Activated B cell treated with CpG ODN at 0.5 μM for 24 hours (primary cell): ENCODE measurements at places on chromosomes 1 and 21. TPM values are rescaled to one million over a fixed set of nuclear protein-coding genes. Genes with fewer than 3 reads are reported as not detected.
A peak's percentile ranks its signal among the peaks of the same experiment; 100 is the strongest.

DNA sequence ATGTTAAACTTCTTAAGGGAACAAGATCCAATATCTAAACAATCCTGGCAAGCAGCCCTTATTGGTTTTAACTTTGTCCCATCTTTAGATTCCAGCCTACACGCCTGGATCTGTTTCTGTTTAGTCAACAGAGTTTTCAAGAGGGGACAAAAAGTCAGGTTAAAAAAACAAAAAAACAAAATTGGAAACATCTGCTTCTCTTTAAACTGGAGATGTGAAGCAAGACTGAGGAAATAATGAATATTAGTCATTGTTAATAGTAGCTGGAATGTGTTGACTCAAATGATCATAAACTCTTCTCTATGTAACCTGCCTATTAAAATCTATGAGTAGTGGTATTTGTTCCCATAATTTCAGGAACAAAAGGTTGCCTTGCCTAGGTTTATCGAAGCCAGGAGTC is 55.0 kb downstream of the NID1 start:
- no peaks in the 10 kb centered on the region for H3K36me3 ChIP-seq
- no peaks in the 10 kb centered on the region for H3K4me1 ChIP-seq
- no peaks in the 10 kb centered on the region for H3K27me3 ChIP-seq
- H3K4me3 ChIP-seq, result no peak overlapping the region
- no peak for DNase-seq
- no peak overlapping the region for H3K27ac ChIP-seq

GRCh38 chr1:2342384-2343022 is 48.9 kb downstream of the MORN1 start:
- no peak overlapping the region for H3K27ac ChIP-seq
- DNase-seq, result no peak
- H3K4me1 ChIP-seq, result no peaks in the 10 kb centered on the region
- no peaks in the 10 kb centered on the region for H3K27me3 ChIP-seq
- no peaks in the 10 kb centered on the region for H3K36me3 ChIP-seq
- H3K4me3 ChIP-seq, result no peak overlapping the region

DNA sequence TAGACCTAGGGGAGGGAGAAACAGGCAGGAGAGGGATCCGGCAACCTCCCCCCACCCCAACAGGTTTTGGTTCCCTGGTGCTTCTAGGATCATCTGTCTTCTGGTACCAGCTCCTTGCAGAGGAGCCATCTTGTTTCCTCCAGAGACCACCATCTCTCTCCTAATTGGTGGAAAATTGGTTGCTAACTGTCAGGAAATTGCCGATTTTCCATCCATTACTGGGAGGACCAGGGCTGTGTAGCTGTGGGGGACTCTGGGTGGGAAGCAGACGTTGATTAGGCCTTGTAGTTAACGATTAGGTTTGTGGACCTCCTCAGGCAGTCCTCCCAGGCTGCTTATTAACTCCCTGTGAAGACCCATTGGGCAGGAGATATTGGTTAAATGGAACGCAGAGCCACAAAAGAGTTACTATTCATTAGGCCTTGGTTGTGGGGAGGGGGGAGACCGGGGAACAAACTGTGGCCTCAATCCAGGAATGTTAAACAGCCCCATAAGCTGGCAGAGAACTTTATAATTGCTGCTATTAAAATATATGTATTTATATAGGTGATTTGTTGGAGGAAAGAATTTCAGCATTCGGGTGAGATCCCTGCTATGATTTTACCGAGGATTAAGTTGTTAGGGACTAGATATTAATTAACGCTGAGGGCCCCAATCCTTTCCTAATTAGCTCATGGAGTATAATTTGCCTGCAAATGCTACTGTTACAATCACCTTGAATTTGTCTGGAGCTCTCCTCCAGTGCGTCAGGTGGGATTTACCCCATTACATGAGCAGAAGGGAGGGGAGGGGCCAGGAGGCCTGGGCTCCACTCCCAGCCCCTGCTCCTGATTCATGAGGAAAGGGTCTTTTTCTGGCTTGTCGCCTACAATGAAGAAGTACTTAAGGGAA is 61.2 kb upstream of the TRABD2B start:
- peaks cover 3% of the 10 kb centered on the region for H3K27me3 ChIP-seq
- H3K36me3 ChIP-seq, result no peaks in the 10 kb centered on the region
- H3K27ac ChIP-seq, result no peak overlapping the region
- H3K4me3 ChIP-seq, result no peak overlapping the region
- DNase-seq, result no peak

The PPIAL4G gene
- total RNA-seq, result 0.42 and 0.62 TPM in 2 replicates

GRCh38 chr1:14922942-14923726 is 230.4 kb upstream of the TMEM51 start:
- peaks cover 52% of the 10 kb centered on the region for H3K27me3 ChIP-seq
- peaks cover 9% of the 10 kb centered on the region for H3K4me1 ChIP-seq
- H3K36me3 ChIP-seq, result no peaks in the 10 kb centered on the region
- H3K27ac ChIP-seq, result no peak overlapping the region

DNA sequence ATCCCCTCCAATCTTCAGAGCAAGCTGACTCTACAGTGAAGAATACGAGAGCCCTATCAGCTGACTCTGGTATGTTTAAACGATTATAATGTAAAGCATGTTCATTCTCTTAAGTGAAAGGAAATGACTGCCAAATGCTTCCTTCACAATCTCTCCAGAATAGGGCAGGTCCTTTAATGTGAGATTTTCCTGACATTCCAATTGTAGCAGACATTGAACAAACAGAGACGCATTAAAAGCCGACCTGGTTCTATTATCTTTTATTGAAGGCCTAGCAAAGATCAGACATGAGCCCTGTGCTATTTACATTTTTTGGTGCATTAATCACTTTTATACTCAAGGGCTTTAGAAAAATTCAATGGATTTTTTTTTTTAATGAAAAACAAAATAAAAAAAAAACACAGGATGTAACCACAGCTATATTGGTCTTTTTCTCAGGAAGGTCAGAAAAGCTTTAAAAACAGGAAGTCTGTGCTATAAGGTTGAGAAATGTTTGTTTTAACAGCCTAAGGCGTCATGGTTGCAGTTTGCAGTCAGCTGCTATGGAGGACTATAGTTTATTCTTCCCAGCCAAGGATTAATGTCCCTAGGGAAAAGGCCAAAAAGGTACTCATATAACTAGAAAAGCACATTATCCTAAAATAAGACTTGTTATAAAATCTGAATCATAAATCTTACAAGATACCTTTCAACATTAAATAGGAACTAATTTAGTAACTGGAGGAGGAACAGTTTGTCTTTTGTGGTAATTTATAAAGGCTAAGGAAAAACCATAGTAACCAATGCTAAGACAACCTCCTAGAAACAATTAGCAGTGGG is 104.8 kb downstream of the RERE start:
- H3K36me3 ChIP-seq, result no peaks in the 10 kb centered on the region
- peak overlapping the region; percentile 68 for H3K4me3 ChIP-seq
- H3K27ac ChIP-seq, result peak overlapping the region; percentile 89
- H3K27me3 ChIP-seq, result no peaks in the 10 kb centered on the region

The RGSL1 gene
- not detected in 2 replicates for total RNA-seq

DNA sequence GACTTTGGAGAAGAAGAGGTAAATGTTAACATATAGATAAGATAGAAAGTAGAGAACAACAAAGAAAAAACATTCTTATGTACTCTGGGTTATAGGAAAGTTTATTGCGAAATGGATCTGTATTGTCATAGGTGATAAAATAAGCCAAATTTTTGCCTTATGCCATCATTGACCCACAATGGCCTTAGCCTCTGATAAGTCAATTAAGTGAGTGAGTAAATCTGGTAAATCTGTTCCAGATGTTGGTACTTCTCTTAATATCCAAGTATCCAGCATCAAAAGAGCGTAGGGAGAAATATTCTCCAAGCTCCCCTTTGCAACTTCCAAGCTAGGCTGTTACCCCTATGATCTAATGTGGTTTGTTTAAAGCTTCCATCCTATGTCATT is 38.3 kb upstream of the CLCA4 start:
- H3K4me3 ChIP-seq, result no peak overlapping the region
- peaks cover 6% of the 10 kb centered on the region for H3K27me3 ChIP-seq
- no peaks in the 10 kb centered on the region for H3K36me3 ChIP-seq
- DNase-seq, result no peak

The LCE2B gene
- total RNA-seq, result not detected in 2 replicates

DNA sequence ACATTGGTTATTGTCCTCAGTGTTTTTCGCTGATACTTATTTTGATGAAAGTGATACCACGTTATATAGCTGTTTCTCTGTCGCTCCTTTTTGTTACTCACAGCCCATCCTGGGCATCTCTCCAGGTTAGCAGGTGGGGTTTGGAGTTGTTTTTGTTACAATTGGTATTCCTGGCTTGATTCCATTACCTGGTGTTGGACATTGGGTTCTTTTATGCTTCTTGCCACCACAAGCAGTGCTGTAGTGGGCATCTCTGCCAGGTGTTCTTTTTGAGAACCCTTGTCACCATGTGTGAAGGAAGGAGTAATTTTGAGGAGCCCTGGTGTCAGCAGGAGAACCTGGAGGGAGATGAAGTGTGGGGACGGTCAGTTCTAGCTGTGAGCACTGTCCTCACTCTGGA is 47.5 kb upstream of the PWP2 start:
- H3K4me1 ChIP-seq, result peaks cover under 1% of the 10 kb centered on the region
- no peak overlapping the region for H3K4me3 ChIP-seq
- DNase-seq, result no peak
- H3K36me3 ChIP-seq, result peaks cover 79% of the 10 kb centered on the region
- no peaks in the 10 kb centered on the region for H3K27me3 ChIP-seq
- H3K27ac ChIP-seq, result no peak overlapping the region

GRCh38 chr1:175757381-175758015 is 14.1 kb upstream of the TNR start:
- DNase-seq, result no peak
- H3K4me3 ChIP-seq, result no peak overlapping the region
- no peak overlapping the region for H3K27ac ChIP-seq

The CAPN2 gene
- 50.7 and 62.6 TPM in 2 replicates for total RNA-seq

The LRRC3 gene
- total RNA-seq, result 0.91 and 1.00 TPM in 2 replicates

DNA sequence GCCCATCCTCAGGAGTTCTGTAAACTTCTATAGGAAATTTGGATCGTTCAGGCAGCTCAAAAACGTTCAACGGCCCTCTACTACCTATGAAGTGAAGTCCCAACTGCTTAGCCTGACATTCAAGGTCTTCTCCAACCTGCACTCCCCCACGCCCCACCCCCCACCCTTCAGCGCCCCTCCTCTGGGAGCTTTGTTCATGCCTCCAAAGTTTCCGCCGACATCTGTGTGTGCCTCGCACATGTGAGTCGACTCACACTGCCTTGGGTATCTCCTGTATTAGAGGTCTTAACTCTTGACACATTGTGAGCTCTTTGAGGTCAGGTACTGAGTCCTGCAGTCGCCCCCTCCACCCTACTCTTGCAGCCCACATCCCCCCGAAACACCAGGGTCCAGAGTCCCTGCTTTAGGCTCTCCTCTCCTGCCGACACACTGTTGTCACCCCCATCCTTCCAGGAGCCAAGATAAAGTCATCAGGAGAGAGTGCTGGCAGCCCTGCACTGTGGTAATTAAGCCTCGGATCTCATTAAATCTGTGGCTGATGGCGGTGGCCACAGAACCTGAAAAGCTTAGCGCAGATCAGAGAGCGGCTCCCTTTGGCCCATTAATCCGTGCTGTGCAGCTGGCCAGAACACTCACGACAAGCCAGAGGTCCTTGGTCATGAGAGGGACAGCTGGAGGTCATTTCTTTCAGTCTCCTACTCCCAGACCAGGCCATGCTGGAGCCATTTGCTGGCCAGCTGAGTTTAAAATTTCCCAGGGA is 1.4 kb upstream of the PAFAH2 start:
- H3K27me3 ChIP-seq, result no peaks in the 10 kb centered on the region
- no peak overlapping the region for H3K27ac ChIP-seq
- peaks cover 18% of the 10 kb centered on the region for H3K4me1 ChIP-seq
- no peak for DNase-seq
- H3K36me3 ChIP-seq, result peaks cover 10% of the 10 kb centered on the region
- H3K4me3 ChIP-seq, result no peak overlapping the region

DNA sequence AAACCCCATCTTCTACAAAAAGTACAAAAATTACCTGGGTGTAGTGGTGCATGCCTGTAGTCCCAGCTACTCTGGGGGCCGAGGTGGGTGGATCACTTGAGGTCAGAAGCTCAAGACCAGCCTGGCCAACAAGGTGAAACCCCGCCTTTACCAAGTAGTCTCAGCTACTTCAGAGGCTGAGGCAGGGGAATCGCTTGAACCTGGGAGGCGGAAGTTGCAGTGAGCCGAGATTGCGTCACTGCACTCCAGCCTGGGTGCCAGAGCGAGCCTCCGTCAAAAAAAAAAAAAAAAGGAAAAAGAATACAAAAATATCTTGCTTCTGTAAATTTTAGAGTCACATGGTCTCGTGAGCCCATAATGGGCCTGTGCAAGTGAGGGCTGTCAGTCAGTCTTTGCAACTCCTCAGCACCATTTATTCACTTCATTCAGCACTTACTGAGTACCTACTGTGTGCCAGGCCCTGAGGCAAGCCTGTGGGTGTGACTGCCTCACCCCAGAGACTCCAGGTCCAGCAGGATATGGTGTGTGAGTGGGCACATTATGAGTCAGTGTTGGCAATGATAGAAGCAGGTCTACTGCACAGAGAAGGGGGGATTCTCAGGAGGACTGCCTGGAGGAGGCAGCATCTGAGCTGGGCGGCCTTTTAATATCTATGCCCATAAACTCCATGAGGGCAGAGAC is 46.8 kb upstream of the TARDBP start:
- H3K4me3 ChIP-seq, result peak overlapping the region; percentile 32
- H3K27ac ChIP-seq, result no peak overlapping the region
- no peaks in the 10 kb centered on the region for H3K36me3 ChIP-seq
- peaks cover 23% of the 10 kb centered on the region for H3K27me3 ChIP-seq
- no peak for DNase-seq

The UBE2U gene
- total RNA-seq, result not detected in 2 replicates

DNA sequence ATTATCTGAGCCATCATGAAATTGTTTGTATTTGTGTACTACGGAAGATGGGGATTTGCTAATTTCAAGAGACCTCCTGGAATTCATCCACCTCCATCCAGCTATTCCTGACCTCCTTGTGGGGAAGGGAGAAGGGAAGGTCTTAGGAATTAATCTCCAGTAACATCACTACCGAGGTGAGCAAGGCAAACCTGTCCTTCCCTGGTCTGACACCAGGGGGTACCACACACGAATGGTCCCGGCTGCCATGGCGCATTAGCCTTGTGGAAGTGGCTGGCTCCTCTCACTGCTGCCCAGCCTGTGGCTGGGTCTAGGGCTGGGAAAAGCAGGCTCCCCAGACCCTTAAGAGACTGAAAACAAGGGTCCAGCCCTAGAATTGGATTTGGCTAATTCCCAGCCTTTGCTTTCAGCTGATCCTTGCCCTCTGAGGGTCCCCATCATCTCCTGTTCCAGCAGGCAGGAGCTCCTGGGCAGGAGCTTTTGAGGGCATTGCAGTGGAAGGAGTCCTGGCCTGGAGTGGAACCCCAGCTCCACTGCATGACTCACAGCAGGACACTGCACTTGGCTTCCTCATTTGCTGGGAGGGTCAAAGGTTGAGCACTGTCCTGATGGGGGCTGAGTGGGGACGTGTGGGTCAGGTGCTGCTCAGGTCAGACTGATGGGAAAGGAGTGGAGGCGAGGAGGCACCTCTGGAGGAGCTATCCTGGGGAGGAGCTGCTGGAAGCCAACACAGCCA is 34.8 kb downstream of the RIMS3 start:
- no peak for DNase-seq
- H3K4me1 ChIP-seq, result peaks cover 22% of the 10 kb centered on the region
- H3K4me3 ChIP-seq, result no peak overlapping the region
